ENCODE measurements at places on chromosomes 11 and 22.

DNA sequence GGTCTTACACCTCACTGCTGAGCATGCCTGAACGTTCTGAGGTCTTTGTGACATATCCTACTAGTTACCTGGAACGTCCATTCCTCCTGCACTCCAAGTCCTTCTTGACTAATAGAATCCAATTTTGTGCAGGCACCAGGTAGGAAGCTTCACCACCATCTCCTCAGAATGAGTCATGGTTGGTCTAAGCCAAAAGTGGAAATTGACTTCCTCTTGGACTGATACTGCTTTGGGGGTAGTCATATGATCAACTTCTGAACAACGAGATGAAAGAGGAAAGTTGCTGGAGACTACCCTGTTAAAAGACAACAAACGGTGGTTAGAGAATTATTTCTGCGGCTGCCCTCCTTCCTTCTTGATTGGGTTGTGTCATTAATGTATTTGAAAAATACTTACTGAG, 374.2 kb upstream of the LARGE1 start:
- no peak for DNase-seq

- no peak for DNase-seq
Observed at GRCh38 chr11:27234043-27234668, 128.9 kb downstream of the CCDC34 start.

GRCh38 chr11:69194956-69195355, 39.2 kb downstream of the SMIM38 start:
- no peak for DNase-seq

DNA sequence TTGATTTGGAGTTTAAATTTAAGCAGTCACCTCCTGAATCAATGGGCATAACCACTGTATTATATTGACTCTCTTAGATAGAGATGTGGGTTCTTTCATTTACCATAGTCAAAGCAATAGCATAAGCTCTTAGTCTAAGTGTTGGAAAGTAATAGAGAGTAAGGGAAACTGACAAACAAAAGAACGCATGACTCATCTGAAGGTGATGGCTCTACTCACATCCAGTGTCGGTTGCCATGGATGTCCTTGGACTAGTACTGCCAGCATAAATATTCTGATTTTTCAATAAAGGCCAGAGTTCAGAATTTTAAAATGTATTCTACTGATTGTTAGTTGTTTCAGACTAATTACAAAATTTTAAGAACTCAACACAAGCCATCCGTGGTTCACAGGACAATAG, 444.9 kb upstream of the DDI1 start:
- DNase-seq = no peak

DNA sequence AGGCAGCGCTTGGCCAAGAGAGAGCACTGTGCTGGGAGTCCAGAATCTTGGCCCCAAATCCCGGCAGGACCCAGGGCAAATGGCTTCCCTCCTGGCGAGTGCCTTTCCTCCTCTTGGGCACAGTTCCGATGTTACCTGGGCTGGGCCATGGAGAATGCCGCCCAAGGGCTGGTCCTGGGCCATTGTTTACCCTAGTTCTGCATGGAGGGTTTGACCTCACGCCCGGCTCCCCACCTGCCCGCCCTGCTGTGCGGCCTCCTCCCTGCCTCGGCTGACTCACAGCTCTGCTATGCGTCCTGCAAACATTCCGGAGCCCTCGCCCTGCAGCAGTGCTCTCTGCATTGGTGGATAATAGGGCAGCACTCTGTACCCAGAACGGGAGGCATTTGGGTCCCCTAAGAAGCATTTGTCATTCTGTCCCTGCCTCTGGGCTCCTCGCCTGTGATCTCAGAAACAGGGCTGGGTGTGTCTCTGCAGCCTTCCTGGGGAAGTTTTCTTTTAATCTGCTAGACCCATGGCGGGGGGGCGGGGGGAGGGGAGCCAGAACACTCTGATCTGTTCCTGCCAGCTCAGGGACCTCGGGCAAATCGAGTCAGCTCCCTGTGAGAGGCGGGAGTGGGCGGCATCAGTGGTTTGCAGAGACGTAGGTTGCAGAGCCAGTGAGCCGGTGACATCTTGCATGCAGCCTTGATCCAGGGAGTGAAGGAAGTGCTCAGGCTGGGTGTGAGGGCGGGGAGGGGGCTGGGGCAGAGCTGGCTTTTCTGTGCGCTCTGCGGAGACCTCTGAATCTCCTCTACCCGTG, 32.9 kb upstream of the SMIM38 start:
- DNase-seq = peak; percentile 51

DNA sequence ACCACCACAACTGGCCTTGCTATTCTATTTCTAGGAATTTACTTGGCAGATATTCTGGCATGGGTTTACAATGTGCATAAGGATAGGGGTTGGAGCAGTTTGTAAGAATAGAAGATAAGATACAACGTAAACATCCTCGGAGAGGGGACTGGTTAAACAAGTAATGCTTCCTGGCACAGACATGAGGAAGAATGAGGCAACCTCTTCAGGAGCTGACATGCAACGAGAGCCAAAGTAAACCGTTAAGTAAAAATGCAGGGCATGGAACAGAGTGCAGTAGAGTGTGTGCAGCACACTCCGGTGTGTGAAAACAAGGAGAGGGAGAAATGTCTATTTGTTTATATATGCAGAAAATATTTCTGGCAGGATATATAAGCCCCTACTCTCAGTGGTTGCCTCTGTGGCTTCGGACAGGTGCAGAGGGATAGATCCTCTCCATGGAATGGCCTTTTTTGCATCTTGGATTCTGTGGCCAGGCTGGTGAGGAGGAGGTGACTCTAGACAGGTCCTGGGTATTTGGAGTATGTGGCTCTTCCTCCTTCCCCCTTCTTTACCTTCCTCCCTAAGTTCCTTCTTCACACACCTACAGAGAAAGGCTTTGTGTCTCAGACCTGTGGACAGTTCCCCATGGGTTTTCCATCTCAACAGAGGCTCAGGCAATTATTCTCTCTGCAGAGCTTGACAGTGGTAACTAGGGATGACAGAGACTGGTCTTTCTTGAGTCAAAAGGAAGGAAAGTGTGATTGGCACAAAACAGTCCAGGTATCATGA, 2.5 kb downstream of the RAB36 start:
- no peak for DNase-seq

GRCh38 chr11:119382101-119382500, 611 bp upstream of the USP2 start:
- no peak for DNase-seq

GRCh38 chr11:48170241-48171233, 46.1 kb upstream of the OR4B1 start:
- DNase-seq = no peak

DNA sequence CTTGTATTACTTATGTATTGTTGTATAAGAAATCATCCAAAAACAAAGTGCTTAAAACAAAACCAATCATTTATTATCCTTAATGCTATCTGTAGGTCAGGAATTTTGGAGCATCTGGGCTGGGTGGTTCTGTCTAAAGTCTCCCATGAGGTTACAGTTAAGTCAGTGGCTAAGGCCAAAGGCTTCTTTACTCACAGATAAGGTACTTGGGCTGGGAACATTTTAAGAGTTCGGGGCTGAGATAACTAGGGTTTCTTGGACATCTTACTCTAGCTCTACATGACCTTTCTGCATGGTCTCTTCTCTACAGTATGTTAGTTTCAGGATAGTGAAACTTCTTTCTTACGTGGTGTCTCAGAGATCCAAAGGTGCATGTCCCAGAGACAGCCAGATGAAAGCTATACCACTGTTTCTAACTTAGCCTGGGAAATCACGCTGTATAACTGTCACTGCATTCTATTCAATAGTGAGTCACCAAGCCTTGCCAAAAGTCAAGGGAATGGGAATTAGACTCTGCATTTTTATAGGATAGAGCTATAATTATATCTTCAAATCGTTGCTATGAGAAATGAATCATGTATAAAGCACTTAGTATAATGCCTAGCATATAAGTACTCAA, 29.6 kb downstream of the SOX6 start:
- no peak for DNase-seq

DNA sequence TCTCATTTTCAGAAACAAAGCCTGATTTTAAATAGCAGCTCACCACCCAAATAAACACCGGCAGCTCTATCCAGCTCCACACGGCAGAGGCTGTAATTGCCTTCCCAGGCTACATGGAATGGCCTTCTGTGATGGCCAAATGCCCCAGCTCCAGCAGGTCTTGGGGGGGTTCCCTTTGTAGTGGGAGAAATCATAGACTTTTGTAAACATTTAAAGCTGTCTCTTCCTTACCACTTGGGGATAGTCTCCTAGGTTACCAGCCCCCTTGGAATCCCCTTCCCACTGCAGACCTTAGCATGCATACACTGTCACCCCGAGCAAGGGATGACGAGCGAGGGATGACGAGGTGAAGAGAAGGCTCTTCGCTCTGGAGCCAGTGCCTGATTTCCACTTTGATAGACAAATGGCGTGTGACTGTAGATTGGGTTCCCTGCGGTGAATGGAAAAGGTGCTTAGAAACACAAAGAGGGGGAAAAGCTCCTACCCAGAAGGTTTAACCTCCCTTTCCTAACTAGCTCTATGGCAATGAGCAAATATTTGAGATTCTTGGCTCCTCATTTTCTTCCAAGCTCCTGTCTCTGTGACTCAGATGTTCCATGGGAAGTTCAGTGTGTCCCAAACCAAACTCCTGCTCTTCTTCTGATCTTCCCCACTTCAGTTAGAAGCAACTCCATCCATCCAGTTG, 108.0 kb upstream of the CADM1 start:
- no peak for DNase-seq

DNA sequence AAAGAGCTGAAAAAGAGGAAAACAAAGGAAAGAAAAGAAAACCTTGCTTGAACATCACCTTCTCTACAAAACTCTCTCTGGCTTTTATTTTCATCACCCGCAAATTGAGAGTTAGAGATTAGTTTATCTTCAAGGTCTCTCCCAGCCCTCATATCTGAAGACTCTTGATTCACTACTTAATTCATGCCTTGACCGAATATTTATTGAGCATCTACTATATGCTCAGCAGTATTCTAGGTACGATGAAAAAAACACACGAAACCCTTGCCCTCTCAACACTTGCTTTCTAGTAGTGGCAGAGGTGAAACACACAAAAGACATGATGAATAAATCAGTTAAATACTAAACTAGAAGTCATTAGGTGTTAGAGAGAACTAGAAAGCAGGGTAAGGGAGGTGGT, 150.6 kb upstream of the CADM1 start:
- DNase-seq = no peak

Measured in activated CD4-positive, alpha-beta T cell treated with anti-CD3 and anti-CD28 coated beads, Interleukin-2, amount 50 U/mL, for 24 hours (primary cell).